ENCODE measurements at places on chromosomes 12 and 14. TPM values are rescaled to one million over a fixed set of nuclear protein-coding genes. Genes with fewer than 3 reads are reported as not detected.

Gene KLRC4
- total RNA-seq: not detected

Gene WNT5B
- 0.46 TPM for total RNA-seq

Gene RAD9B
- total RNA-seq: 0.30 TPM

Gene FAM90A1
- total RNA-seq: 0.15 TPM

Gene ACSS3
- total RNA-seq: 0.30 TPM

Gene MYBPC1
- total RNA-seq: not detected

Measured in epithelial cell of umbilical artery (primary cell).